Prostate gland (tissue), 2 donors: ENCODE measurements at places on chromosomes 1 and 21. TPM values are rescaled to one million over a fixed set of nuclear protein-coding genes. Genes with fewer than 3 reads are reported as not detected.

DNA sequence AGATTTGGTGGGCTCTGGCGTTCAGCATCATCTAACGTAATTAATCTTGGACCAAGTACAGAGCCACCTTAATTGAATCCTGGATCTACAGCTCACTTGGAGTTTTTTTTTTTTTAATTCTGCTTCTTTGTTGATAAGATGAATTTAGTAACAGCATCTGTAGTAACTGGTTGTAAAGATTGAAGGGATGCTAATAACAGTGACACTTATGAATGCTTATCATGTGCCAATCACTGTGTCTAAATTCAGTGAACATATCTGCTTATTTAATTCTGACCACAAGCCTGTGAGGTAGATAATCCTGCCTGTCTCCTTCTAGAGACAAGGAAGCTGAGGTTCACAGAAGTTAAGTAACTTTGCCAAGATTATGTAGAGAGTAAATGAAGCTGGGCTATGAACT lies 408.0 kb downstream of the RWDD3 start:
- H3K27me3 ChIP-seq = no peaks in the 10 kb centered on the region
- H3K4me1 ChIP-seq = no peaks in the 10 kb centered on the region
- no peak overlapping the region for H3K27ac ChIP-seq
- H3K4me3 ChIP-seq = no peak overlapping the region
- no peaks in the 10 kb centered on the region for H3K36me3 ChIP-seq
- DNase-seq = no peak

- H3K27ac ChIP-seq = no peak overlapping the region
- no peaks in the 10 kb centered on the region for H3K4me1 ChIP-seq
- DNase-seq = no peak
- H3K36me3 ChIP-seq = no peaks in the 10 kb centered on the region
Observed at GRCh38 chr1:200118779-200119505, 91.4 kb downstream of the NR5A2 start.

Gene LRRC42
- total RNA-seq = 21.1 TPM

DNA sequence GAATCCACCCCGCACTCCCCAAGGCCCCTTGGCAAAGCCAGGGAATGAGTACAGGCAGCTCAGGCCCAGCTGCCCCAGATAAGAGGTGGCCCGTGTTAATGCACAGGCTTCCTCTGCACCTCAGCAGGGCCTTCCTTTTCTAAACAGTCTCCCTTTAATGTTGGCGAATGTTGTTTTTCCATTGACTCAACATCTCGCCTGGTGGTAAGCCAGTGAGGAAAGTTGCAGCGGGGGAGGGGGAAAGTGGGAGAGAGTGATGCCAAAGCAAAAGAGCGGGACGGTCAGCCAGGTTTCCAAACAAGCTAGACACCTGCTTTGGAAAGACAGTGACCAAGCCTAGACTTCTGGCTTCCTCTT lies 10.3 kb upstream of the PROX1 start:
- H3K4me3 ChIP-seq = no peak overlapping the region
- no peaks in the 10 kb centered on the region for H3K36me3 ChIP-seq
- H3K4me1 ChIP-seq = peaks cover 1% of the 10 kb centered on the region
- peaks cover 15% of the 10 kb centered on the region for H3K27me3 ChIP-seq

Gene FAM167B
- 2.3 TPM for total RNA-seq

DNA sequence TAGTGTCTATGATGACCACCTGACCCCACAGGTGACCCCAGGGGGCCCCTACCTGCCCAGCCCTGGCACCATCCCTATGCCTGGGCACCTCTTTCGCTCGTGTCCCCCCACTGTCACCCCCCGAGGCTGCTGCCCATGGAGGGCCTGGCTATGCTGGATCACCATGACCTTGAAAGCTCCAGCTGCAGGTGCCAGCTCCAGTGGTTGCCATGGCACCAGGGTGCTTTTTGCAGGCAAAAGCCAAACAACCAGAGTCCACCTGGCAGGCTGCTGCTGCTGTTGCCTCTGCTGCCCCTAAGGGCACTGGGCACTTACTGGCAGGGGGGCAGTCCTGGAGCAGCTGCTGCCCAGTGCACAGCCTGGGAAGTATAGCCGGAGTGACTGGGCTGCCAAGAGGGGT lies 21.7 kb downstream of the ETNK2 start:
- H3K27ac ChIP-seq = peak overlapping the region; percentile 93
- no peak for DNase-seq
- H3K4me1 ChIP-seq = peaks cover 38% of the 10 kb centered on the region
- H3K4me3 ChIP-seq = no peak overlapping the region

Gene OR10T2
- not detected for total RNA-seq

Gene CD1E
- total RNA-seq = 1.2 TPM

DNA sequence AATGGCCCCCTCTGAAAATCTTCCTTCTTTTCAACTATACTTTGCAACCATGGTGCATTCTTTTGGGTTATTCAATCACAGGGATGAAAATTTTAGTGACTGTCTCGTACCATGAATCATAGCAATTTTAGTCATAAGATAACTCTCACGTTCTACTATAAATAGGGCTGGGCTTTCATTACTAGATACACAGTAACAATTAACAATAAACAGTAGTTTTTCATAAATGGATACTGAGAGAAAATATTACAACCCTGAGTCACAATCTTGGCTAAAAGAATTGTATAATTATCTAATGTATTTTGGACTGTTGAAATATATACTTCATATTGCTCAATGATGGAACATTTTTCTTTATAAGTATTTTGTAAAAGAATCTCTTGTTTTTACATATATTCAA lies 96.1 kb downstream of the TEX35 start:
- H3K27me3 ChIP-seq = no peaks in the 10 kb centered on the region
- no peak for DNase-seq
- H3K4me3 ChIP-seq = no peak overlapping the region
- no peak overlapping the region for H3K27ac ChIP-seq

DNA sequence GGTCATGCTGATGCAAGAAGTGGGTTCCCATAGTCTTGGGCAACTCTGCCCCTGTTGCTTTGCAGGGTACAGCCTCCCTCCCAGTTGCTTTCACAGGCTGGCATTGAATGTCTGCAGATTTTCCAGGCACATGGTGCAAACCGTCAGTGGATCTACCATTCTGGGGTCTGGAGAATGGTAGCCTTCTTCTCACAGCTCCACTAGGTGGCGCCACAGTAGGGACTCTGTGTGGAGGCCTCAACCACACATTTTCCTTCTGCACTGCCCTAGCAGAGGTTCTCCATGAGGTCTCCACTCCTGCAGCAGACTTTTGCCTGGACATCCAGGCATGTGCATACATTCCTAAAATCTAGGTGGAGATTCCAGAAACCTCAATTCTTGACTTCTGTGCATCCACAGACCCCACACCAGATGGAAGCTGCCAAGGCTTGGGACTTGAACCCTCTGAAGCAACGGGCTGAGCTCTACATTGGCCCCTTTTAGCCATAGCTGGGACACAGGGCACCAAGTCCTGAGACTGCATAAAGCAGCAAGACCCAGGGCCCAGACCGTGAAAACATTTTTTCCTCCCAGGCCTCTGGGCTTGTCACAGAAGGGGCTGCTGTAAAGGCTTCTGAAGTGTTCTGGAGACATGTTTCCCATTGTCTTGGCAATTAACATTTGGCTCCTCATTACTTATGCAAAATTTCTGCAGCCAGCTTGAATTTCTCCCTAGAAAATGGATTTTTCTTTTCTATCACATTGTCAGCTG lies 466.2 kb upstream of the PBX1 start:
- no peak overlapping the region for H3K4me3 ChIP-seq
- no peak for DNase-seq
- H3K36me3 ChIP-seq = no peaks in the 10 kb centered on the region
- no peak overlapping the region for H3K27ac ChIP-seq

DNA sequence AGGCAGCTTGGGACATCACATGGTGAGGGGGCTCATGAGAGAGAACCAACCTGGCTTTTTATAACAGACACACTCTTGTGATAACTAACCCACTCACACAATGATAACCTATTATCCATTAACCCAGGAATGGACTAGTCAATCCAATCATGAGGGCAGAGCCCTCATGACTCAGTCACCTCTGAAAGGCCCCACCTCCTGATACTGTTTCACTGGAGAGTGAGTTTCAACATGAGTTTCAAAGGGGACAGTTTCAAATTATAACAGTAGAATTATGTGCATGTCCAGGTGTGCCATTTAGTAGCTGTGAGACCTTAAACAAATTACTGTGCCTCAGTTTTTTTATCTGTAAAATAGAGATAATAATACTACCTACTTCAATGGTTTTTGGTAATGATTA lies 47.6 kb upstream of the PPP2R5A start:
- no peaks in the 10 kb centered on the region for H3K4me1 ChIP-seq
- H3K4me3 ChIP-seq = no peak overlapping the region
- DNase-seq = no peak
- H3K27ac ChIP-seq = no peak overlapping the region
- H3K27me3 ChIP-seq = no peaks in the 10 kb centered on the region
- H3K36me3 ChIP-seq = no peaks in the 10 kb centered on the region

- H3K36me3 ChIP-seq = no peaks in the 10 kb centered on the region
- H3K27me3 ChIP-seq = no peaks in the 10 kb centered on the region
- H3K4me1 ChIP-seq = no peaks in the 10 kb centered on the region
- peak; percentile 55 for DNase-seq
- H3K27ac ChIP-seq = peak within 1 kb of the TSS; percentile 86
Observed at GRCh38 chr1:218344814-218345672, at the start of gene TGFB2. TGFB2 (plus strand) TSS chr1:218345336; CDS start chr1:218346702, 1,366 bp downstream.

Gene GREM2
- 1.6 TPM for total RNA-seq

Gene HSD3B1
- not detected for total RNA-seq

DNA sequence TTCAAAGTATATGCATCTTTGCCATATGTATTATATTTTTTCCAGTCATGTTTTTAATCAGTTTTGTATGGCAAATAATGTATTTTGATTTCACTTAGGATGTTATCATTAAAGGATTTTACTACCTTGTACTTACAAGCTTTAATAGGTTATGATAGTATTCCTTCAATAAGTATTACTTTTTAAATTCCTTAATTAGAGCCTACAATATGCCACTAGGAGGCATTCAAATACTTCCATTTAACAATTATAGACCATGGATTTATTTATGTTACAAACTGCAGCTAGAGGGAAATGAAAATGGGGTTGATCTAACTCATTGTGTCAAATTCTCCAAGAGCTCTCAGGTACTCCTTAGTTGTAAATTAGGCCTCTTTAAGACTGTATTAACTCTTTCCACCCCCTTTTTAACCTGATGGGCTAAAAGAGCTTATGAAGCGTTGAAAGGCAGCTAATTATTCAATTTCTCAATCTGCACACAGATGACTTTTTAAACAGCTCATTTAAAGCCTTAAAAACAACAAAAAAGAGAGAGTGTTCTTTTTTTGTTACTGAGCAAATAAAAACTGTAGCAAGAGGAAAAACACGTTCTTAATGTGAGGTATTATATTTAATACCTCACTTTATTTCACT lies 156.2 kb downstream of the DENND1B start:
- H3K4me1 ChIP-seq = no peaks in the 10 kb centered on the region
- H3K4me3 ChIP-seq = no peak overlapping the region
- H3K27ac ChIP-seq = no peak overlapping the region
- no peaks in the 10 kb centered on the region for H3K27me3 ChIP-seq
- no peak for DNase-seq

Gene TTC22
- total RNA-seq = 18.0 TPM

- H3K27me3 ChIP-seq = no peaks in the 10 kb centered on the region
- H3K4me1 ChIP-seq = no peaks in the 10 kb centered on the region
- H3K27ac ChIP-seq = no peak overlapping the region
- no peaks in the 10 kb centered on the region for H3K36me3 ChIP-seq
Observed at GRCh38 chr1:109906160-109906838, 4.3 kb upstream of the CSF1 start.

DNA sequence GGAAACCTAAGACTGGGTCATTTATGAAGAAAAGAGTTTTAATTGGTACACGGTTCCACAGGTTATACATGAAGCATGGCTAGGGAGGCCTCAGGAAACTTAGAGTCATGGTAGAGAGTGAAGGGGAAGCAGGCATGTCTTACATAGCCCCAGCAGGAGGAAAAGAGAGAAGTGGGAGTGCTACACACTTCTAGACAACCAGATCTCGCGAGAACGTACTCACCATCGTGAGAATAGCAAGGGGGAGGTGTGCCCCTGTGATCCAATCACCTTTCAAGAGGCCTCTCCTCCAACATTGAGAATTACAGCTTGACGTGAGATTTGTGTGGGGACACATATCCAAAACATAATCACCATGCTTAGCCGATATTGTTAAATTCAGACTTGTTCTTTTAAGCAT lies 62.8 kb downstream of the DYRK1A start:
- no peak overlapping the region for H3K27ac ChIP-seq
- no peaks in the 10 kb centered on the region for H3K4me1 ChIP-seq

Gene C8A
- not detected for total RNA-seq

DNA sequence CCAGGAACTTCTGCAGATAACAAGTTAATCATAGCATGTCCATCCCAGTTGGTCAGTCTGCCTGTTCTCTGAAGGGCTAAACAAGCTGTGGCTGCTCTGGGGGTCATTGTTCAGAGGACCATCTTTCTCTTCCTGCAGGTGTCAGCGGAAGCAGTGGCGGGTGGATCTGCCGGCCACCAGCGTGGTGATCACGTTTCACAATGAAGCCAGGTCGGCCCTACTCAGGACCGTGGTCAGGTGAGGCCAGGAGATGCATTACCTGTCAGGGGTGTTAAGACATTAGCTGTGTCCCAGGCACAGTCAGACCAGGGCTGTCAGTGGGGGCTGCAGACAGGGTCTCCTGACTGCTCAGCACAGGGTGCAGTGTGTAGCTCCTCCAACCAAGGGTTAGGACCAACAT lies 168.8 kb downstream of the GALNT2 start:
- no peaks in the 10 kb centered on the region for H3K4me1 ChIP-seq
- no peaks in the 10 kb centered on the region for H3K36me3 ChIP-seq
- H3K27me3 ChIP-seq = no peaks in the 10 kb centered on the region
- H3K27ac ChIP-seq = no peak overlapping the region
- H3K4me3 ChIP-seq = no peak overlapping the region
- DNase-seq = no peak

Gene CAMK2N1
- total RNA-seq = 12.7 TPM

GRCh38 chr1:2306151-2306978 lies 78.2 kb downstream of the SKI start:
- DNase-seq = no peak
- no peak overlapping the region for H3K4me3 ChIP-seq
- H3K27ac ChIP-seq = no peak overlapping the region
- no peaks in the 10 kb centered on the region for H3K27me3 ChIP-seq
- peaks cover 1% of the 10 kb centered on the region for H3K4me1 ChIP-seq

DNA sequence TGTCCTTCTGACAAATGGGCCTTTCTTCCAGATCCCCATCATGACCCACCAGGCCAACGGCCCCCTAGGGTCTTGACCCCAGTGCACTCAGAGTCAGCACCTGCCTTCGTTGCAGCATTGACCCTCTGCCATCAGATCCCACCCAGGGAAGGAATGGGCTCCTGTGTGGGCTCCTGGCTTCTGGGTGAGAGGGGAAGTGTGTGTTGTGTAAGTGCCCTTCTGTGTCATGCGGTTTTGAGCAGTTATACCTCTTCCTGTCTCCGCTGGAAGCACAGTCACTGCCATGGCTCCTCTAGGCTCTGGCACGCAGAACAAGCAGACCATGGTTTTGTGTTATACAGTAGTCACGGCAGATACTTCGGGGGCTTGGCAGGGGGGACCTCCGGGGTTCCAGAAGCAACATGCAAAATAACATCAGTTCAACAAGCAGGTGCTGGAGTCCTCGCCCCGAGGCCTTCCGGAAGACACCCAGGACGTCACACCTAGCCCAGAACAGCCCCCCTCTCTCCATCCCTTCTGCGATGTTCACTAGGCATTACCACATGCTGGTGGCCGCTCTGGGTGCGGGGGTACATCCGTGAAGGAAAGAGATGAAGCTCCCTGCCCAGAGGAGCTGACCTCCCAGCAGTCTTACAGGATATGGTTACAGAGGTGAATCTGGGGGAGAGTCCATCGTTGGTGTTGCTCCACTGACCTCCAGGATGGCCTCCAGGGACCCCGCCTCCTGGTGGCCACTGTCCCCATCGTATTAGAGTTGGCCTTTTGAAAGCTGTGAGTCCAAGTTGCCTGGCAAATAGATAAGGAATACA lies 17.4 kb upstream of the KCNAB2 start:
- H3K4me3 ChIP-seq = no peak overlapping the region
- H3K4me1 ChIP-seq = no peaks in the 10 kb centered on the region

Gene CASP9
- total RNA-seq = 22.2 TPM

Gene FPGT
- total RNA-seq = 8.9 TPM

Gene GBP2
- 66.4 TPM for total RNA-seq

Gene GPR52
- total RNA-seq = 6.0 TPM
